ENCODE measurements at places on chromosomes 3 and 15.

GRCh38 chr3:22907161-22907780 lies 295.9 kb upstream of the UBE2E2 start:
- DNase-seq = peak; percentile 52

GRCh38 chr3:142808103-142808917 lies 80.6 kb downstream of the PCOLCE2 start:
- peak; percentile 25 for DNase-seq

DNA sequence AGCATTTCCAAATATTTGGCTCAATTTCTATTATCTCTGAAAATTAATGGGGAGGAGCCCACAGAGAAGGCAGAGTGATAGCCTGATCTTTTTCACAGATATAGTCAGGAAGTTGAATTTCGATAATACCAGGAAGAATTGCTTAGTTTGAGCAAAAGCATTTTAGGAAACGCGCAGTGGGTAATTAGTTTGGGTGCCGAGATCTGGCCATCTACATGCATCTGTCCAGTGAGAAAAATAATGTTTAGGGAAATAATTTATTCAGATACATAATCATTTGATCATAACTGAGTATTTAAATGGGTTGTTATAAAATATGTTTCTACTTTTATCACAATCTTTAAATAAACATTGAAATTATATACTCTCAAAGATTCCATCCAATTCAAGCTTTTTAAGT lies 653.9 kb downstream of the RBMS3 start:
- no peak for DNase-seq

DNA sequence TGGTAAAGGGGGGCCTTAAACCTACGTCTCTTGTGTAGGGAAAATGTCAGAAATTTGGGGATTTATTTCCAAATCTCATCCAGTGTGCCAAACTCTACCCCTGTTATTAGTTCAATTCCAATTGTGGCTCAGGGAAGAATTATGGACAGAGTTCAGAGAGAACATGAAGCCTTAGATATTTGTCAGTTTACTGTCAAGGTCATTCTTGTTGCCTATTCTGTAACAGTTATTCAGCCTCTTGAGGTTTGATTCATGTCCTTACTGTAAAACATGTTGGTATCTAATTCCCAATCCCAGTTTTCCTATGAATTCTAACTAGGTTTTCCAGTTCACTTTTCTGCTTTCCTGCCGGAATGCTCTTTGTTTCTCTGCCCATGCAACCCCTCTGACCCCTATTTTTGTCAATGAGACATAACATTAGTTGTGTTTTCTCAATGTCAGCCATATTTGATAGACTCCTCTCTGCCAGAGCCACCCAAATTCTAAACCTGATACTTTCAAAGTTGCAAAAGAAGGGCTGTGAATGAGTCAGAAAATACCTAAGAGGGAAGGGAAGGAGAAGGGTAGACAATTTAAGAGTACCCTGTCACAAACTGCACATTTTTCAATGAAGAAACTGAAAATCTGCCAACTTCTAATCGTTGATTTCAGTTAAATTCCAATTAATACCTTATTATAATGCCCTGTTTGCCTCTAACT lies 52.4 kb downstream of the ATOSA start:
- no peak for DNase-seq

GRCh38 chr3:148646126-148646665 lies 51.5 kb upstream of the AGTR1 start:
- DNase-seq = no peak

- DNase-seq = no peak
Observed at GRCh38 chr15:86653344-86654197, 573.9 kb downstream of the AGBL1 start.

GRCh38 chr15:94002041-94002440 lies 229.3 kb upstream of the MCTP2 start:
- peak; percentile 51 for DNase-seq

GRCh38 chr3:33171580-33171979 lies 47.0 kb downstream of the SUSD5 start:
- DNase-seq = no peak

DNA sequence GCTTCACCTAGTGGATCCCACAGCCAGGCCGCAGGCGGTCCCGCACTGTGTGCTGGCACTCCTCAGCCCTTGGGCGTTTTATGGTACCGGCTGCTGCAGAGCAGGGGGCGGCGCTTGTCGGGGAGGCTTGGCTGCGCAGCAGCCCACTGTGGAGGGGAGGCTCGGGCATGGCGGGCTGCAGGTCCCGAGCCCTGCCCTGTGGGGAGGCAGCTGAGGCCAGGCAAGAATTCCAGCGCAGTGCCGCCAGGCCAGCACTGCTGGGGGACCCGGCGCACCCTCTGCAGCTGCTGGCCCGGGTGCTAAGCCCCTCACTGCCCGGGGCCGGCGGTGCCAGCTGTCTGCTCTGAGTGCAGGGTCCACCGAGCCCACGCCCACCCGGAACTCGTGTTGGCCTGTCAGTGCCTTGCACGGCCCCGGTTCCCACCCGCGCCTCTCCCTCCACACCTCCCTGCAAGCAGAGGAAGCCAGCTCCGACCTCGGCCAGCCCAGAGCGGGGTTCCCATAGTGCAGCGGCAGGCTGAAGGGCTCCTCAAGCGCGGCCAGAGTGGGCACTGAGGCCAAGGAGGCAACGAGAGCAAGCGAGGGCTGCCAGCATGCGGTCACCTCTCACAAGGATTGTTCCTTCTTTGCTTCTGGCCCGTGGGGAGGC lies 435.0 kb upstream of the ATP10A start:
- DNase-seq = no peak

DNA sequence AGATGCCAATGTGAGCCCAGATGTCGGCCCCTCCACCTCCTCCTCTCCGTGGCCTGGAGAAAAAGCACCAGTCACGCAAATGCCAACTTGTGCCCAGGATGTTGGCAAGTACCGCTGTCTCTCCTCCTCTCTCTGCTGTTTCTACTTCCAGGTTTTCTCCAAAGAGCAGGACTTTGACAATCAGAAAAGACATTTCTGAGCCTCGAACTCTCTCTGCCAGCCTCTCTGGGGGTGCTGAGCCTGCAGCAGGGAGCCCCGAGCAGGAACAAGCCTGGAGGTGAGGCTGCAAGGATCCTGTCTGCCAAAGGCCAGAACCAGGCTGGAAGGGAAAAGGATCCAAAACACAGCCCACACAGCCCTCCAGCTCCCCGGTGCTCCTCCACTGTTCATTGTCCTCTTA lies 89.7 kb downstream of the SEC22A start:
- DNase-seq = no peak

DNA sequence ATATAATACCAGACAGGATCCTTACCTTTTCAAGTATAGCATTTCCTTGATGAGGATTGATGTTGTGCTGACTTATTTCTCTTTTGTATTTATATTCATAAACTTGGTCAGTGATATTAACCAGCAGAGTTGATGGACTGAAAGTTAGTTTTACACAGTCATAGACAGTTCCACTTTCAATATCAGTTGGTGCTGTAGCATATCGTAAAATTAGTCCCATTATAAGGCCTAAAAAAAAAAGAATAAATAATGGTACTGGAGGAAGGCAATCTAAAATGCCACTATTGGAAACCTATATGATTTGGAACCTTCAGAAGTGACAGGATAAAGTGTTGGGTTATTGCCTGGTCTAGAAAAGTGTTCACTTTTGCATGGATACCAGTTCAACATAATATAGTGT lies 16.3 kb downstream of the SLC9A9 start:
- no peak for DNase-seq

- no peak for DNase-seq
Observed at GRCh38 chr15:35712956-35713355, 167.0 kb upstream of the DPH6 start.

DNA sequence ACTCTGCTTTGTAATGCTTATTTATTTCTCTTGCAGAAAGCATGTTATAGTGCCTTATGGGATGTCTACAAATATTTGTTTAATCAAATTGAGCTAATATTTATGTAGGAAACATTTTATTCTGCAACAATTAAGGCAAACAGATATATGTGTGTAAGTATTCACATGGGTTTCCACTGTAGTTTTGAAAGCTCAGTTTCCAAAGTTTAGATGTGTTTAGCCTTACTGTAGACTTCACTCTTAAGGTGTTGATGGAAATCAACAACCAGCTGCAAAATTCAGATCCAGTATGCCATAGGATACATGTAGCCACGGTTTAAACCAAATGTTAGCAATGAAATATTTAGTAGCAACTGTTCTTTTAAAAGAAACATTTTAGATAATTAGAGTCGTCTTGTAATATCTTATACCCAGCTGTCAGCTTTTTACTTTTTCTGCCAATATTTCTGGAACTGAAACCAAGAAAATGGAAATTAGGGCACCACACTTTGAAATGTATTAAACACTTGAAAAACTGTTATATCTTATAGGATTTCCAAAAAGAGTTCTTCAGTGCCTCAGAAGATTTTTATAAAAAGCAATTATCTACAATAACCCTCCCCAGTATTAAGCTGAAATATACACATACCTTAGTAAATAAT lies 18.5 kb downstream of the PIK3CA start:
- no peak for DNase-seq

GRCh38 chr3:5554245-5554747 lies 366.8 kb downstream of the EDEM1 start:
- no peak for DNase-seq

DNA sequence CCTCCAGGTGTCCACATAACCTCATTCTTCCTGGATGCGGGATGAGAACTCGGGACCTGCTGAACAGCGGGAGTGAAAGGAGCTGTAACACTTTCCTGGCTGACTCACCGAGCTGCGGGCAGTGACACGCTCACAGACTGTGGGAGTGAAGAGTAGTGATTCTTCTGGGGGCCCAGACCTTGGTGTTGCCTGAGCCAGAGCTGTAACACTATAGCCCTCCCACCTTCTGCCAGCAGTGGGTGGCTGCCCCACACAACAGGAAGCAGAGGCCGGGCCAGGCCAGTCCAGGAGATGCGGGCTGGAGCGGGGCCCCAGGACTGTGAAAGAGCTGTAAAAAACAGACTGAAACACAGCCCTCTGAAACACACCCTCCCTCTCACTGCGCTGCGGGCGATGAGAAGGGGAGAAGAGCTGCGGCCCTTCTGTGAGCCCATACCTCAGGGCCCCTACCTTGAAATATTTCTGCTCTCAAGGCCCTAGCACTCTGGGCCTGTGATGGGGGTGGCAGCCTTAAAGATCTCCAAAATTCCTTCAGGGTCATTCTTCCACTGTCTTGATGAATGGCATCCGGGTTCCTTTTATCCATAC lies 464.0 kb upstream of the CCDC54 start:
- no peak for DNase-seq

DNA sequence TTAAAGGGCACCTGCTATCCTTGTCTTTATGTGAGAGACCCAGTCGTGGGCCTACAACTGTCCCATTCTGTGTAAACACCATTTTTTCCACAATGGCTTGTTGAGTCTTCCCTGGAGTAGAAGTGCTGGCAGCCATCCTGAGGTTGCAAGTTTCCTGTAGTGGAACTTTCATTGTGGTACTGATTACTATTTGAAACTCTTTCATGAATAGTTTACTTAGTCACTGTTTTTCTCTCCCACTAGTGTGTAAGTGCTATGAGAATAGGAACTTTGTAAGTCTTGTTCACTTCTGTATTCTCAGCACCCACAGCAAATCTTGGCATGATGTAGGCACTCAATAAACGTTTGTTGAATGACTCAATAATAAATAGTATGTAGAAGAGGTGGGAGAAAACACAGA lies 48.6 kb downstream of the RARB start:
- no peak for DNase-seq

- no peak for DNase-seq
Observed at GRCh38 chr3:145224886-145225285, 936.1 kb downstream of the PLOD2 start.

- no peak for DNase-seq
Observed at GRCh38 chr15:68091743-68092142, 37.6 kb downstream of the PIAS1 start.

GRCh38 chr15:42042602-42043400 lies 22.0 kb upstream of the PLA2G4E start:
- DNase-seq = no peak

DNA sequence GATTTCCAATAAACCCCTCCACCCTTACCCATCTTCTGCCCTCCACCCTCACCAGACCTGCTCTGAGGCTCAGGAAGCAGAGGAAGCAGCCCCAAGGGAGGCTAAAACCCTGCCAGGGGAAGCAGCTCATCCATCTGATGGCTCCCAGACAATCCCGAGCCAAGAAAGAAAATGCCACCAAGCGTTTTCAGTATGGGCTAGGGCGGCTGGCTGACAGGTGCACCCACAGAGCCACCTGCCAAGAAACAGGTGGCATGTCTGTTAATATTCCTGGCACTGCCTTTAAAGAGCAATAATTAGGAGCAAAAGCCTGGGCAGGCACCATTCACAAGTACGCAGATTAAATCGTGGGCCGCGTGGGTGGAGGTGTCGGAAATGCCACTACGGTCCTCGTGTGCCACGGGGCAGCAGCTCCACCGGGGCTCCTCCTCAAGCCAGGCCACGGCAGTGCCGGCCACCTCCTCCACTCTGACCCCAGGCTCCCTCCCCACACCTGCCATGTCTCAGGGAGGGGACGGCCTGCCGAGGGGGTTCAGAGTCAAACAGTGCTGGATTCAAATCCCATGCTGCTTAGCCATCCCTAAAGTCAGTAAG lies 23.9 kb upstream of the GRIP2 start:
- DNase-seq = no peak

GRCh38 chr3:119295816-119296726 lies 1.9 kb downstream of the ARHGAP31 start:
- DNase-seq = peak; percentile 60

DNA sequence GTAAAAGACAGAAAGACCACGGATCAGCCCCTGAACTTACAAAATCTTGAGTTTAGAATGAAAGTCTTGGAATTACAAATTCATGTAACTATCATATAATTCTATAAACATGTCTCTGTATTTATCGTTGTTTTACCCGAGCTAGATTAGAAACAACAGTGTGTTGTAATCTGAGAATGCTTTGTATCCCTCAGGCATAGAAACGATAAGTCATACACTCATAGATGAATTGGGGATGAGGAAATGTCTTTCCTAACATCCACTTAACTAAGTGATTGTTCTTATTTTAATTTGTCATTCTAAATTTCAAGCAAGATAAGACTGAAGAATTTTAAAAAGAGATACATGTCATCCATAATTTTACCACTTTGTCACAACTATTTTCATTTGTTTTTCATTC lies 165.3 kb downstream of the RYR3 start:
- no peak for DNase-seq

DNA sequence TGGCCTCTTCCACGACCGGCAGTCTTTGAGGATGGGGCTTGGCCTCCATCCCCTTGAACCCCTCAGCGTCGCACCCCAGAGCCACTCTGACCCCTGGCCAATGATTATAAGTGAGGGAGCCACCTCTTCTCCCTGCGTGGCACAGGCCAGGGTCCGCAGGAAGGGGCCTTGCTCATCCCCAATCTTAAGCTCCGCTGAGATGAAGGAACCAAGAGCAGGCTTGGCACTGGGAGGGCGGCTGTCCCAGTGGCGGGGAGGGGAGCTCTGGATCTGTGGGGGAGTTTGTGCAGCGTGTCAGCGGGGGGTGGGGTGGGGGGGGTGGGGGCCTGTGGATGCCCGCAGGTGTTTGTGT lies 13.8 kb upstream of the ADPGK start:
- no peak for DNase-seq

DNA sequence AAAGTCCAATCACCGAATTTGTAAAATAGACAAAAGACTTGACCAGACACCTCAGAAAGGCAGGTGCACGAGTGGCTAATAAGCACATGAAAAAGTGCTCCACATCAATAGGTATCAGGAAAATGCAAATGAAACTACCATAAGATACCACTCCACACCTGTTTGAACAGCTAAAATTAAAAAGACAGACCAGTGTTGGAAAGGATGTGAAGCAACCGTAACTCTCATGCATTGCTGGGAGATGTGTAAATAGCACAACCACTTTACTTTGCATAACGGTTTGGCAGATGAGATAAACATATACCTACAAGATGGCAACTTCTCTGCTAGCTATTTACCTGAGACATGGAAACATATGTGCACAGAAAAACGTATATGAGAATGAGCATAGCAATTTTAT lies 56.9 kb downstream of the CADPS start:
- no peak for DNase-seq
